ENCODE measurements at places on chromosomes 7 and 10. TPM values are rescaled to one million over a fixed set of nuclear protein-coding genes. Genes with fewer than 3 reads are reported as not detected.

PTPN20 gene
- total RNA-seq: 1.7 TPM

ANXA8L1 gene
- total RNA-seq: not detected

NKX2-3 gene
- total RNA-seq: 3.3 TPM

CREB3L2 gene
- 143 TPM for total RNA-seq

- DNase-seq: no peak
These were observed 176.6 kb downstream of the PIP4K2A start for GRCh38 chr10:22537810-22538209.

NCOA4 gene
- 157 TPM for total RNA-seq

- no peak for DNase-seq
These were observed 61.5 kb downstream of the CPVL start for GRCh38 chr7:29084832-29085231.

DNA sequence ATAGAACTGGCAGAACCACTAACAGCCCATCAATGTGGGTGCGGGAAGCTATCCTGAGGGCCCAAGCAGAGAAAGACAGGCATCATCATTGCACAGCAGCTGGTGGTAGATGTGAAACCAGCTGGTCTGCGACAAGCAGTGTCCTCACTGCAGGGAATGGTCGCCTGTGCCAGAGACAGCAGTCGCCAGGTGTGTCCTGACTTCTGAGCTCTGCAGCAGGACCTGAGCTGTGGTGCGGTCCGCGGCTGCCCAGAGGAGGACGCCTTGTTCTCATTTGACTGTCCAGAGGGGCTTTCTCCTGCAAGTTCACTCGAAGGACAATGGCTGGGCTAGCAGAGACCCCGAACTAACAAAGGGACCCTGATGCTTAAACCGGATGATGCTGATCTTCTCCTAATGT is 97.4 kb downstream of the LRRC18 start:
- no peak for DNase-seq

DNA sequence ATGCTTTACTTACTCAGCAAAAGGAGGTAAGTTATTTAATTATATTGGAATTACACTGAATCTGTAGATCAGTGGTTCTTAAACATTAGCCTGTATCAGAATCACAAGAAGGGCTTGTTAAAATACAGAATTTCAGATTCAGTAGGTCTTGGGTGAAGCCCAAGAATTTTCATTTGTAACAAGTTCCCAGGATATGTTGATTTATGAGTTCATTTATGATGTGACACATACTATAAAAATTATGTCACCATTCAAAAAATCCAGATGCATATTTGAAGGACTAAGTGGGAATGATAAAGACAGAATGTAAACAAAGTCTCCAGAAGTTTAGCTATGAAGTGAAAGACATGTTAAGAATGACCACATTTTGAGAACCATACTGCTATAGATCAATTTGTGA is 52.3 kb downstream of the HECTD2 start:
- DNase-seq: no peak

ZNF107 gene
- total RNA-seq: 13.0 TPM

MACROH2A2 gene
- 7.0 TPM for total RNA-seq

TAC1 gene
- 6.6 TPM for total RNA-seq

UCN3 gene
- not detected for total RNA-seq

C7orf57 gene
- not detected for total RNA-seq

Measured in thyroid gland (tissue), 4 donors.